Activated CD4-positive, CD25-positive, alpha-beta regulatory T cell (primary cell): ENCODE measurements at places on chromosomes 7 and 10.

GRCh38 chr7:21718391-21718790, 175.6 kb downstream of the DNAH11 start:
- no peak for DNase-seq

DNA sequence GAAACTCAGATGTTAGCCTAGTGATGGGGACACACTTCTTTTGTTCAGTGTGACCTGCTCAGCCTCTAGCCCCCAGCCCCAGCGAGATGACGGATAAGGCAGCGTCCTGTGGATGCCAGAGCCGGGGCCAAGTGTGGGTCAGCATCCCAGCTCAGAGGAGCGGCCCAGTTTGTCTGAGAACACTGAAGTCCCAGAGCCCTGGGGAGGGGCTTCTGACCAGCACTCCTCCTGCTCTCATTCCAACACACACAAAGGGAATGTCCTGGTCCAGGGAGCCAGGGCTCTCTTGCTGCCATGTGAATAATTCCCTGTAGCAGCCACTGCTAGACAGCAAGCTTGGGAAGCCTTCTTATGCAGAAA, 4.5 kb upstream of the ATP6V0E2 start:
- no peak for DNase-seq

GRCh38 chr10:104122225-104123107, 495 bp downstream of the SFR1 start:
- DNase-seq, result no peak

DNA sequence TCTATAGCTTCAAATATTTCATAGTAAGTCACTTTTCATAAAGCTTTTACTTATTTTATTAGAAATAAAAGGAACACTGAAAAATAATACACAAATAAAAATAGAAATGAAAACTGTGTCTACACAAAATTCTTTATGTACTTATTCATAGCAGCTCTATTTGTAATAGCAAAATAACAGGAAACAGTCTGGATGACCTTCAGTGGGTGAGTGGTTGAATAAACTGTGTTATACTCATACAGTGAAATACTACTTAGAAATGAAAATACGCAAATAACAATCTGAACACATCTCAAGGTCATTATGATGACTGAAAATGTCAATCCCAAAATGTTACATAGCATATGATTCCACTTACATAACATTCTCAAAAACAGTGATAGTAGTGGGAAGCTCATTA, 138.7 kb upstream of the PCLO start:
- DNase-seq, result no peak

DNA sequence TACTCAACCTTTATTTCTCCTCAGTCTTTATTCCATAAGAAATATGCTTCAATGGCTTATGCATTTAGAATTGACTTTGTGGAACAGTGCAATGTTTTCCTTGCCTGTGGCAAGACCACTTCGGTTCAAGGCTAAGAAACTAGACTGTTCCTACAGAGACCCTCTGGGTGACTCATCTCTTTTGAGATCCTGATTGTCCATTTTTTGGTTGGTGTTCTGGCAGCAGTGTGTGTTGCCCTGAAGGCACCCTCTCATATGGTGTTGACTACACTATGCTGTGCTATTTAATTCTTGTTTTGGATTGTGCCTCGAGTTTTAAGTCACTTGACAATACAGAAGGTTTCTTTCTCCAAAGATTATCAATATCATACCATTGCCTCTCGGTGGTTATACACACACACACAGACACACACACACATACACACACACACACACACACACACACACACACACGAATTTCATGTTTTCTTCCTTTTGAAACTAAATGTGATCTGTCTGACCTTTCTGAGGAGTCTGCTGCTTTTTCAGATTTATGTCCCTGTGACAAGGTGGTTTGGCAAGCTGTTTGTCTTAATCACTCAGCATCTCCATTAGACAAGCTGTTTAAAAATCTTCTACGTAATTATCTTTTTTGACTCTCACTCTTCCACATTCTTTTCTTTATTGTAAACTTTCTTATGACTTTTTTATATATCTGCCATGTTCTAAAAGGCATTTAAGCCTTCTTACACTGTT, 187.2 kb downstream of the VTI1A start:
- no peak for DNase-seq

- DNase-seq, result no peak
Observed at GRCh38 chr7:91242097-91242844, 22.0 kb upstream of the FZD1 start.

- DNase-seq, result no peak
Observed at GRCh38 chr7:128783143-128783861, 7.7 kb upstream of the OPN1SW start.

GRCh38 chr7:136061433-136061832, 84.3 kb upstream of the MTPN start:
- no peak for DNase-seq

GRCh38 chr10:6072215-6072934, 10.2 kb upstream of the IL2RA start:
- peak; percentile 34 for DNase-seq

GRCh38 chr7:121394709-121395140, 1.4 kb downstream of the FAM3C start:
- DNase-seq, result no peak

GRCh38 chr7:118511146-118511545, 286.6 kb downstream of the ANKRD7 start:
- no peak for DNase-seq

DNA sequence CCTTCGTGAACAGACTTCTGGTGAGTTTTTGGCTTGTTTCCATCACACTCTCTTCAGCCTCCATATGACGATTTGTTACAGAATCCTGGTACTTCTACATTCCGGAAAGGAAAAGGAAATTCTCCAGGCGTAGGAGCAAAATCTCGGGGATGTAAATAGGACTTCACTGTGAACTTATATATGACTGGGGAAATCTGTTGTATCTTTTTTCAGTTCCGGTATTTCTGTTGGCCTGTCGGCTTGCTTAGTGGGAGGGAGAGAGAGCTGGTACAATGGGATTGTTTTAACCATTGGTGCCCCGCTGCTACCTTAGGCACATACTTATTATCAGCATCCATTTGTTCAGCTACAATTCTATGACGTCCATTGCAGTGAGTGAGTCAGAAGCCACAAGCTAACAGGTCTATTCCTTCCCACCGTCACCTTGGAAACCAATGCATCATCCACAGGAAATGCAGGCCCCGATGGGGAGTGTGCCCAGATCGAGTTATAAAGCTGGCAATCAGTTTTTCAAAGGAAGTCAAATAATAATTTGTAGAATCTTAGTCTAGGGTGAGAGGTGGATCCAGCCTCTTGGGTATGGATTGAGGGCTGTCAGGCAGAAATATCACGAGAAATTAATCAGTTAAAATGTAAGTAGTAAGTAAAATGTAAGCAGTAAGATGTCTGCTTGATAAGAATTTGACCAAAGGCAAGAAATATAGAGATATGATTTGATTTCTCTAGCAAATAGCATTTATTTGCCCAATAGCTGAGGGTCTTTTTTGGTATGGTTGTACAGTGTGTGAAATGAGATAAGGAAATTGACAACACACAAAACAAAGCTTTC, 92.0 kb upstream of the MKLN1 start:
- DNase-seq, result peak; percentile 41

GRCh38 chr7:123537026-123537642, 2.7 kb upstream of the IQUB start:
- DNase-seq, result no peak
